Renal cortex interstitium (tissue), 15 donors: ENCODE measurements at places on chromosomes 2 and 18.

DNA sequence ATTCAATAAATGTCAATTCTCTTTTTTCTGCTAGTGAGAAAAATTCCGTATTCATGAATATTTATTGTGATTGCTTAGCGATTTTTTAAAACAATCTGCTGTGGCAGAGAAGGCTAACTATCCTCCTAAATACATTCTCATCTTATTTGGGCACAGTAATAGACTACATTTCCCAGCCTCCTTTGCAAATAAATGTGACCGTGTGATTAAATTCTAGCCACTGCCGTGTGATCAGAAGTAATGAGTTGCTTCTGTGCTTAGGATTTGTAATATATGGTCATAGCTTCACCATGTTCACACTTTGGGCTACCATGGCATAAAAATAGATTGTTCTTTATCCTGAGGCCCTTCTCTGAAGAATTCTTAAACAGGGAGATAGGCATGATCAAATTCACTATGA lies 179.6 kb downstream of the FAM124B start:
- DNase-seq, result no peak

DNA sequence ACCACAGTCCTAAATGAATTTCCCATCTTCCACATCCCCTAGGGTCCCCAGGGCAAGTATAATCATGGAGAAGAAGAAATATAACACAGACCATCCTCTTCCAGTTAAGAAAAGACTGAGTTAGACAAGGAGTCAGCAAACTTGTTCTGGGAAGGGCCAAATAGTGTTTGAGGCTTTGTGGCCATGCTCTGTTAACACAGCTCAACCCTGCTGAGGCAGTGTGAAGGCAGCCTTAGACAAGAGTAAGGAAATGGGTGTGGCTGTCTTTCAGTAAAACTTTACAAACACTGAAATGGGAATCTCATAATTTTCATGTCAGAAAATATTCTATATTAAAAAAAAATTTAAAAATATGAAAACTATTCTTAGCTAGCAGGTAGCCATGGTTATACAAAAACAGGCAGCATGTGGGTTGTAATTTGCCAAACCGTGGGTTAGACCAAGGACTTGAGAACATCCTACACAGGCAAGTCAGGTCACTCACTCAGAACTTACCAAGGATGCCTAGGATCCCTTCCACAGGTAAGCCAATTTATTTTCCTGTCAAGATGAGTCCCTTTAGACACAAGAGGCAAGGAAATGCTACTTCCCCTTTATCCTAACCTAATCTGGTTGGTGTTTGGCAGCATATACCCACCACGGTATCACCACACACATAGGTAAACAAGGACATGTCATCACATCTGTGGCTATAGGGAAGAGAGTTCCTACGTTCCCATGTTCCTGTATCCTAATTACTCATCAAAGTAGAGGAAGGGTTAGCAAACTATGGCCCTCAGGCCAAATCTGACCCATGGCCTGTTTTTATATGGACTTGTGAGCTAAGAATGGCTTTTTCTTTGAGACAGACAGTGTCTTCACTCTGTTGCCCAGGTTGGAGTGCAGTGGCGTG lies 31.9 kb downstream of the C2orf74 start:
- DNase-seq, result no peak

GRCh38 chr2:232421189-232421785 lies 14.6 kb downstream of the ALPG start:
- DNase-seq, result no peak

- DNase-seq, result no peak
These were observed 234.4 kb upstream of the RBBP8 start for GRCh38 chr18:22698711-22699110.

DNA sequence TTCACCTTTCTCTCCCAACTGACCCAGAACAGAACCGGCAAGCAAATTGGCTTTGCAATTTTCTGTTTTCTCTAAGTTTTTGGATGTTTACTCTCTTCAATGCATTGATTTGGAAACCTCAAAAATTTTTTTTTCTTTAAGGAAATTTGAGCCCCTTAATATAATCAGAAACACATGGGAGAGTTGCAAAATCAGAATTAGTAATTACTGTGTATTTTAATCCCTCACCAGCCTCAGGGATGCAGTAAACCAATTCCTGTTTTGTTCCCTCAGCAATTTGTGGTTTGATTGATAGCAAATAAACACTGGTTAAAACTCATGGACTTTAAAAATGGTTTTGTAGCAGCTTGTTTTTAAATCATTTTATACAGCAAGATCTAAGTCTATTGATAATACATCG lies 281.5 kb downstream of the NEDD4L start:
- DNase-seq, result no peak

- DNase-seq, result no peak
These were observed 777 bp upstream of the RAB17 start for GRCh38 chr2:237591141-237591881.

GRCh38 chr2:7405861-7406715 lies 488.9 kb downstream of the RNF144A start:
- DNase-seq, result peak; percentile 8

- DNase-seq, result no peak
These were observed 4.4 kb downstream of the CFAP221 start for GRCh38 chr2:119548516-119549120.

- no peak for DNase-seq
These were observed 3.1 kb downstream of the ADAM17 start for GRCh38 chr2:9552219-9553178.

- peak; percentile 50 for DNase-seq
These were observed 81.9 kb downstream of the CLIP4 start for GRCh38 chr2:29196792-29197788.

- DNase-seq, result no peak
These were observed 16.2 kb downstream of the SALL3 start for GRCh38 chr18:78995740-78996395.

DNA sequence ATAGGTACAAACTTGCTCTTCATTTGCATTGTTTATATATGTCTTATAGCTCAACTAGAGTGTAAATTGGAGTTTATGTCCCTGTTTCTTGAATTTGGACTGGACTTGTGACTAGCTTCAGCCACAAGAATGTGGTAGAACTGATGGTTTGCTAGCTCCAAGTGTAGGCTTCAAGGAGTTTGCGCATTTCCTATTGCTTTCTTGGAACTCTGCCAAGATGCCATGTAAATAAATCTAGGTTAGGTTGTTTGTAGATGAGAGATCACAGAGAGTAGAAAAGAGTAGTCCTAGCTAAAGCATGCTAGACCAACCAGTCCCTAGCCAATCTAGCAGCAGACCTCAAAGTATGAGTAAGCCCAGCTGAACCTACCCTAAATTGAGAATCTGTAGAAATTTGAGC lies 183.0 kb upstream of the CYP26B1 start:
- no peak for DNase-seq

GRCh38 chr2:67532387-67532786 lies 135.3 kb downstream of the ETAA1 start:
- no peak for DNase-seq

DNA sequence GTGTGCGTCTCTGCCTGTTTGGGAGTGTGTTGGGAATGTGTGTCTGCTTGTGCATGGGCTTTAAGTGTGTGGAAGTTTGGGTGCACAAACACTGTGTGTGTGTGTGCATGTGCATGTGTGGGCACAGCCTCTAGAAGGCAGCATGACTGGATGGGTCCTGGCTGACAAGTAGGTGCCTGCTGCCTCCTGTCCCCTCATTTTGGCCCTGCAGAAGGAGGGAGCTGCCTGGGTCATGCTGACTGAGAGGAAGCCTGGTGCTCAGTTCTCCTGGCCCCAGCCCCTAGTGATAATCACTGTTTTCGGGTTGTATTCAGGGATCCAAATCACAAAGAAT lies 34.1 kb downstream of the GLI2 start:
- DNase-seq, result no peak

DNA sequence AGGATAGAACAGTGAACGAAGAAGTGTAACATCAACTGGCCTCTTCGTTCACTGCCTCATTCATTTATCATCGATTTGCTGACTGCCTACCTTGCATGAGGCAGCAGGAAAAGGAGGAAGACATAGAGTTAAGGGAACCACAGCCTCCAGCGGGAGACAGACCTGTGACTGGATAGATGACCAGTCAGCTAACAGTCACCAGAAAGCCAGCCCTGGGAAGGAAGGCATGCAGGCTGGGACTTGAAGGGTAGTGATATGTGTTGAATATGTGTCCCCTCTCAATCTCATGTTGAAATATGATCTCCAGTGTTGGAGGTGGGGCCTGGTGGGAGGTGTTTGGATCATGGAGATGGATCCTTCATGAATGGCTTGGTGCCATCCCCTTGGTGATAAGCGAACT lies 58.3 kb downstream of the CTIF start:
- no peak for DNase-seq

GRCh38 chr2:76812156-76812555 lies 710.0 kb downstream of the LRRTM4 start:
- DNase-seq, result peak; percentile 50

DNA sequence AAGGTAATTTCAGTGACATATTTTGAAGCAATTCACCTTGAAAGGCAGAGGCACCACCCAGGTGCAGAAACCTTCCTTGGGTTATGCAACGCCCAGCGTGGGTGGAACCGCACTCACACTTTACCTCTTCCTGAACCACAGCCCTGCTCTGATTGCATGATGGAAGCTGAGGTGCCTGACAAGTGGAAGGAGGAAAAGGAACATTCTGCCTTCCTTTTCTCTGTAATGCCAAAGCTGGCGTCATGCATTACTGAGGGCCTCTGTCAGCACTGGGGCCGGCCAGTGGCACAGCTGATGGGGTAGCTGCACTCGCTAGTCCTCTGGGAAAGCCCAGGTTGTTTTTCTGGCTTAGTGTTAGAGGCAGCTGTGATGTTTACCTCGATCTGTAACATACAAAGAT lies 266.5 kb downstream of the NEDD4L start:
- DNase-seq, result no peak

- DNase-seq, result no peak
These were observed 25.4 kb upstream of the SCN7A start for GRCh38 chr2:166519391-166519962.

GRCh38 chr2:197170208-197170607 lies 140.4 kb downstream of the ANKRD44 start:
- no peak for DNase-seq

DNA sequence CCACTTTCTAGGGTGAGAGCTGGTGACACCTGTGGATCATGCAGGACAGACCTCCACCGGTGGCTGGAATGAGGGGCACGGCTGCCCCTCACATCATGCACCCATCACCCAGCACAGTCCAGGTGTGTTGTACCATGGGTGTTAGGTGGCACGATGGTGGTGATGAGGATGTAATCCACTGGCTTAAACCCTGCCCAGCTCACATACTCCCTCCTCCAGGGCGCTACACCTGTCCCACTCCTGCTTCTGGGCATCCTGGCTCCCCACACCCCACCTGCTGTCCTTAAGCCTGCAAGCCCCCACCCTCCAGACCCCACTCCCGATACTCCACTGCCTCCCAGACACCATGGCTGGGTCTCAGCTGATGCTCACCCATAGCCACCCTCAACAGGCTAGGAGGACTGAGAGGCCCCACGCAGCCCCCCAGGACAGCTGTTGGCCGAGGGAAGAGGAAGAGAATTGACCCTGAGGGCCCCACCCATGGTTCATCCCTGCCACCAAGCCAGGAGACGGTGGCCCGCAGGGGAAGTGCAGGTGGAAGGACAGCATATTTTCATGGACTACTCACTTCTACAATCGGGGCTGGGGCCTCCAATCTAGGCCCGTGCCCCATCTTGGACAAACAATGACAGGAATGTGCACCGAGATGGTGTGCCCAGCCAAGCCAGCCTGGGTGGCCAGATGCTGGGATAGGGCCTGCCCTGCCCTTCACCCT lies 34.3 kb downstream of the MAL start:
- DNase-seq, result no peak

- DNase-seq, result no peak
These were observed 52.2 kb upstream of the ERMN start for GRCh38 chr2:157377861-157378260.

DNA sequence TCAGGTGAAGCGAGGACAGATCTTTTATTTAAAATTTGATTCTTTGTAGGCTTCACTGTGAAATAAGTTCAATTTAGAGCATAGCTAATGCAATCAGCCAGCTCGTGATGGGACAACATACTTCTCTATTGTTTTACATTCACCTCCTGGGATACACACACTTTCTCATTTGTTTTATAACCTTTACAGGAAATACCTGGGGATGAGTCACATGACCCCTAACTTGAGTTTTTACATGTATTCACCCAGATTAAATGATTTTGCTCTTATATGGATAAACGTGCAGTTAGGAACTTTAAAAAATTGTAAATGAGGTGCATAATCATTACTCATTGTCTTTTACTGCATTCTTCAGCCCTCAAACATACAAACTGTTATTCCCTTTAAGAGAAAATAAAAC lies 152.1 kb downstream of the NEDD4L start:
- DNase-seq, result no peak

DNA sequence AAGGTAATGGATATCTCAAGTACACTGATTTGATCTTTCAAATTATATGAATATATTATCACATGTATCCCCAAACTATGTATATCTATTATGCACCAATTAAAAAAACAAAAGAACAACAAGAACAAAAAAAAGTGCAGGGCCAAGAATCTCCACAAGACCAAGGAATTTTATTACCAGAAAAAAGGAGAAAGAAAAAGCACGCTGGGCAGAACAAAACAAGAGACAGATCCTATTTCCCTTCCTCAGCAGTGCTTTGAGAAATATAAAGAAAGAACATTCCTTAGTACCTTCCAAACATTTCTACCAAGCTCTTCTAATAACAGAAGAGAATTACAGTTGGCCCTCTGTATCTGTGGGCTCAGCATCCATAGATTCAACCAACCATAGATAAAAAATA lies 144.7 kb upstream of the CREB1 start:
- DNase-seq, result no peak

DNA sequence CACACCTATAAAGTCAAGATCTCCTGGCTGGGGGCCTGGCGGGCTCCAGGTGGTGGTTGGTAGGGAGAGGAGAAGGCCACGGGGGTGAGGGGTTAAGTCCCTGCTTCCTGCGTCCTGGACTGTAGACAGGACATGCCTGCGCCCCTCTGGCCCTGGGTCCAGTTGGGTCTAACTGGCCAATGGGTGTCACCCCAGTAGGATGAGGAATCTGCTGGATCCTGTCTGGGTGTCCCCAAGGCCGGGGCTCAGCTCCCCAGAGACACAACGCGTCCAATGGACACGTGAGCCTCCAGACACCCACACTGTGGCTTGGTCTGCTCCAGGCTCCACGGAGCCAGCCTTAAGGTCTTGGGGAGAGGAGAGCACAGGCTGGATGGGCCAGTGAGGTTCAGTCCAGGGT lies 19.6 kb downstream of the AQP12A start:
- no peak for DNase-seq

DNA sequence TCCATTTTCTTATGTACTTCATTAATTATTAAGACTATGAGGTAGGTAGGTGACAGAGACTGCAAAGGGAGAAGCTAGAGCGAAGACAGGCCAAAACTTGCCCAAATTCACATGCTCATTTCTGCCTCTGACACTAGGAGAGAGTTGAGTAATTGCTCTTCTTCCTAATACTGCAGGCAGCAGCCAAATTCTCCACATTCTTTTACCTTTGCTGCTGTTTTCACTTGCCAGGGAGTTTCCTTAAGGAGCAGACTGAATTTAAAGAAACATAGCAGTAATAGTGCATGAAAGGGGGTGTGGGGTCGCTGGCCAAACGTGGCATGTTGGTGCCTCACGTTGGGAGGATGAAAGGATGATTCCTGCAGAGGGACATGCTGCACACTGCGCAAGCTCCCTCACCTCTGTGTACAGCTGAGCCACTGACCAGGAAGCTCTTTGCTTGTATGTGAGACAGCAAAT lies 12.3 kb downstream of the CRIM1 start:
- DNase-seq, result no peak

- DNase-seq, result no peak
These were observed 62.5 kb upstream of the RAB27B start for GRCh38 chr18:54765636-54766375.

GRCh38 chr2:236971919-236972381 lies 113.7 kb upstream of the COPS8 start:
- DNase-seq, result no peak

- DNase-seq, result no peak
These were observed 5.5 kb upstream of the TTL start for GRCh38 chr2:112476434-112476833.
